ENCODE measurements at places on chromosomes 11 and 22.
A peak's percentile ranks its signal among the peaks of the same experiment; 100 is the strongest.

- DNase-seq = peak; percentile 57
Measured at GRCh38 chr22:36010882-36011281, 17.7 kb downstream of the RBFOX2 start.

DNA sequence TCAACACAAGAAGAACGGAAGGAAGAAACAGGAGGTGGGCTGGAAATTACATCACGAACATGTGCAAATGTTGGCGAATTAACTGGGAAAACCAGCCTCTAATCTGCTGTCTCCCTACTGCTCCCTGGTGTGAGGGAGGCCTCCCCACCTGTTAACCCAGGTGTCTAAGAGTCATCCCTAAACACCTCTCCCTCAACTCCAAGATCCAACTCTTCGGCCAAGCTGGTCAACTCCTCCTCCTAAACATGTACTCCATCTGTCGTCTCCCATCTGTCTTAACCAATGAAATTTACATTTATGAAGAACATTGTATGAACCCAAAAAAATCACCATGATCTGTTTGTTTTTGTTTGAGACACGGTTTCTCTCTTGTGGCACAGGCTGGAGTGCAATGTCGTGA, 154.2 kb downstream of the LARGE1 start:
- DNase-seq = no peak

- DNase-seq = no peak
Measured at GRCh38 chr11:28697920-28698827, 590.0 kb downstream of the METTL15 start.

DNA sequence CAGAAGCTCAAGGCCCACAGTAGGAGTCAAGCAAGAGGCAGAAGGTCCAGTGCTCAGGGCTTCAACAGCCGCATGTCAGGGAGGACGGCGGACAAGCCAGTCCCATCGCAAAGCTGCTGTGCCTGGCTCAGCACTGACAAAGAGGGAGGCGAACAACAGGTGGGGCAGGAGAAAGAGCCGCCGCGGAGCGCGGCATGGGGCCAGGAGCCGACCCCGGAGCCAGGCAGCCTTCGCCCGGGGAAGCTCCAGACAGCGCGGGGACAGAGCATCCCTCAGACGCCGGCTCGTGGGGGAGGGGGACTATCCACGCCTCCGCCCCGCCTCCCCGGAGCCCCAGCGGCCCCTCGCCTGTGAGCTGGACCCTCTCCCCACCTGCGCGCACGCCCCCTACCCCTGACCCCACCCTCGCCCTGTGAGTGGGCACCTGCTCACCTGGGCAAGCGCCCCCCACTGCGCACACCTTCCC, 369 bp downstream of the DHCR7 start:
- DNase-seq = no peak

Data from AG09309 (cell line).